ENCODE measurements at places on chromosomes 1 and 21.

DNA sequence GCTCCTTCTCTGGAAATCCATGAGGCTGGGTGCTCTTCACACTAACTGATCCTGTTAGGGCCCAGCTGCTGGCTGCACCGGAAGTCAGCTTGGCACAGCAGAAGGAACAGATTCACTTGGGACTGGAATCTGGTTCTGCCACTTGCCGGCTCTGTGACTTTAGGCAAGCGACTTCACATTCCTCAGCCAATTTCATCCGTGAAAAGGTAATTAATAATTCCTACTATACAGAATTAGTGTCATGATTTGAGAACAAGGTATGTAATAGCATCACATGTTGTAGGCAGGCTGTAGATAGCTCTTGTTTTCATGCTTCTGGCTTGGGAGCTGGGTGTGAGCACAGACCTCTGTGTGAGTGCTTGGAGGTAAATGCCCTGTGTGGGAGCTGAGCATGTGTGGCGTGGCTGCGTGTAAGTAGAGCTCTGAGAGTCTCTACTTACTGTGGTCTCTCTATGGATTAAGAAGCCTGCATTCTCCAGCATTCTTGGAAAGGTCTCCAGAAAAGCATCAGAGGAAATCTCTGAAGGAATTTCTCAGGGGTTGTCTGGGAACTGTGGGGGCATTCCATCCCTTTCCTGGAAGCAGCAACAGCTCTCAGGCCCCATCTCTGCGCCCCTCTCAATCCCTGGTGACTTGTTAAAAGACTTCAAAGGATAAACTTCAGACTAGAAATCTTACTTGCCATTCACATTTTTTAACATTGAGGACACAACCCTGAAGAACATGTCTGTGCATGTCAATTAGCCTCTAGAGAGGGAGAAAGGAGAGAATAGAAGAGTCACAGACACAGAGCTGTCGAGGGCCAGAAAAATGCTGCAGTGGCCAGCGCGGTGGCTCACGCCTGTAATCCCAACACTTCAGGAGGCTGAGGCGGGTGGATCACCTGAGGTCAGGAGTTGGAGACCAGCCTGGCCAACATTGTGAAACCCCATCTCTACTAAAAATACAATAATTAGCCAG lies 47.7 kb upstream of the PPM1J start:
- no peak for DNase-seq

- DNase-seq = no peak
Measured at GRCh38 chr1:241440904-241441303, 78.7 kb downstream of the FH start.

DNA sequence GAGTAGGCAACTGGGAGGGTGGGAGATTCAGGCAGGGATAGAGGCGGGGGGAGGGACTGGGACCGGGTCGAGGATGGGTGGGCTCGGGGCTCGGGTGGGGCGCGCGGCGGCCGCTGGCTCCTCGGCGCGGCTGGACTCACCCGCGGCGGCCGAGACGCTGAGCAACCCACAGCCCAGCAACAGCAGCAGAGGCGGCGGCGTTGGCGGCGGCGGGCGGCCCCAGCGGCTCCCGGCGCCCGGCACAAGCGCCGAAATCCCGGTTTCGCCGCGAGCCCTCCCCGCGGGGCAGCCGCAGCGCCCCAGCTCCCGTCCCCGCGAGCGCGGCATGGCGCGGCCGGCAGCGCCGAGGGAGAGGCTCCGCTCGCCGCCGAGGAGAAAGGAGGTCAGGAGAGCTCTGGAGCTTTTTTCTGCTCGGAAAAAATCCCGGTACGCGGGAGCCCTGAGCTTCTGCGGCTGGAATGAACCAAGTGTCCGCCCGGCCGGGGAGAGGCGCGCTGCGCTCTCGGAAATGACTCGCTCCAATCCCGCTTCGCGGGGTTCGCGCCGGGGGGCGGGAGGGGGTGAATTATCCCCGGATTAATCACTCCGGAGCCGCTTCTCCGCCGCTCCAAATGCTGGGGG lies at the start of gene CSMD2:
Gene CSMD2 (minus strand): TSS at position 460 of the 621 bp plus-strand sequence. CDS start 133 bp downstream, at position 327.
- no peak for DNase-seq

DNA sequence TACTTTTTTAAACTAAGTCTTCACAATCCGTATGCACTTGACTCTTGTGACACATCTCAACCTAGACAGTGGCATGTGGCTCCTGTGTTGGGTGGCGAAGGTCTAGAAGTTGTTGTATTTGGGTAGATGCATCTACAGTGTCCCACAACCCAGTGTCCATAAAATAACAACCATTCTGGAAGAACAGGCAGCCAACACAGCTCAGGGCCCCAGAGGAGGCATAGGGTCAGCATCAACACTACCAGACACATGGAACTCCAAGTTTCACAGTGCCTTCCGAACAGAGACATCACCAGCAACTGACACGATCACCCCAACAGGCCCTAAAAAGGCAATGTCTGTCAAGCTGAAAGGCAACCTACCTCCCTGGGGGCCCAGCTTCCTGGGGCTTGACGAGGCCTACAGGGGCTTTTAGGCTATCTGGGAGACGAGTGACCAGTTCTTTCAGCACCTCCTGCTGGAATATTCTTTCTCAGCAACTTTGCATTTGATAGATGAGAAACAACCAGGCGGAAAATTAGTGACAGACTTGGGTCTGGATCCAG lies 5.6 kb downstream of the SH3BP5L start:
- no peak for DNase-seq

DNA sequence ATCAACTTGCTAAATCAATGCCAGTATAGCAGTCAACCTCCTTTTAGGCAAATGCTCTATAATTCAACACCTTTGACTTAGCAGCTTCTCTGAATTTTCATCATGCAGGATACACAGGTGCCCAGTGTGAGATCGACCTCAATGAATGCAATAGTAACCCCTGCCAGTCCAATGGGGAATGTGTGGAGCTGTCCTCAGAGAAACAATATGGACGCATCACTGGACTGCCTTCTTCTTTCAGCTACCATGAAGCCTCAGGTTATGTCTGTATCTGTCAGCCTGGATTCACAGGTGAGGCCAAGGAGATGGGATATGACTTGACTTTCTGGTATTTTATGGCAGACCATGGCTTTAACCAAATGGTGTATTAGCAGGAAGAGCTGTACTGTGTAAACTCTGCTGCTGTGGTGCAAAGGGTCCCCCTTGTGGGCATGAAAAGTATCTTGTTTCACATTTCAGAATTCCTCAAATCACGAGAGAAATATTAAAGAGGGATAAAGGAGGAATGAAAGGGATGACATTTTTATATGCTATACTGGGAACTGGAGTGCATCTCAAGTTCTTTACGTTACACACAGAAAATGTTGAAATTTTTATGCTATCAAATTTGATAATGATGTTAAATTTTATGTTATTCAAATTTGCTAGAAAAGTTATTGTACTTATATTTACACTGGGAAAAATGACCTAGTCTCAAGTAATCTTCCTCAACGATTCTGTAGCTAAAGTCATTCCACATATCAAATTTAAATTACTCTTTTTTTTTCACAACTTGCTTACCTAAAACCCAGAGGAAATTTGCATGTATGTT lies 88.9 kb downstream of the CRB1 start:
- DNase-seq = no peak

Measured in stimulated activated CD4-positive, alpha-beta T cell treated with anti-CD3 and anti-CD28 coated beads, Interleukin-12 subunit alpha, Interleukin-12 subunit beta, amount 100 ng/mL, for 4 hours (primary cell).